ENCODE measurements at places on chromosomes 7 and 10. TPM values are rescaled to one million over a fixed set of nuclear protein-coding genes. Genes with fewer than 3 reads are reported as not detected.

The BTBD16 gene
- polyA plus RNA-seq, result 21.3 TPM

The AGAP9 gene
- polyA plus RNA-seq, result 26.0 TPM

The RPS24 gene
- 1,406 TPM for polyA plus RNA-seq

The EGFR gene
- 11.0 TPM for polyA plus RNA-seq

The TFR2 gene
- 1.1 TPM for polyA plus RNA-seq

The RNF148 gene
- 37.6 TPM for polyA plus RNA-seq

The FIS1 gene
- polyA plus RNA-seq, result 233 TPM

The POM121C gene
- polyA plus RNA-seq, result 36.5 TPM

The SEMA3E gene
- 0.36 TPM for polyA plus RNA-seq

DNA sequence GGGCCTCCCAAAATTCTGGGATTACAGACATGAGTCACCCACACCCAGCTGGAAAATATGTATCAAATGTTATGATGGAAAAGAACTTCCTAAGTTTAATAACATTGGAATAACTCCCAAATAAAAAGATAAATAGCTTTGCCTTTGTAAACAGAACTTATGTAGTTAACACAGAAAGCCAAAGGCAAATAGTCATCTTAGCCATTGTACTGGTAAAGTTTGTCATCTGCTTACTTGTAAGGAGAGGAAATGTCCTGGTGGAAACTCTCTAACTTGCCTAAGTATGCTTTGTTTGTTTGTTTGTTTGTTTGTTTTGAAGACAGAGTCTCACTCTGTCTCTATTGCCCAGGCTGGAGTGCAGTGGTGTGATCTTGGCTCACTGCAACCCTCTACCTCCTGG lies 23.8 kb upstream of the TPST1 start:
- no peak overlapping the region for H3K27ac ChIP-seq
- H3K36me3 ChIP-seq, result no peaks in the 10 kb centered on the region
- no peaks in the 10 kb centered on the region for H3K27me3 ChIP-seq
- no peak for DNase-seq
- H3K4me1 ChIP-seq, result no peaks in the 10 kb centered on the region

DNA sequence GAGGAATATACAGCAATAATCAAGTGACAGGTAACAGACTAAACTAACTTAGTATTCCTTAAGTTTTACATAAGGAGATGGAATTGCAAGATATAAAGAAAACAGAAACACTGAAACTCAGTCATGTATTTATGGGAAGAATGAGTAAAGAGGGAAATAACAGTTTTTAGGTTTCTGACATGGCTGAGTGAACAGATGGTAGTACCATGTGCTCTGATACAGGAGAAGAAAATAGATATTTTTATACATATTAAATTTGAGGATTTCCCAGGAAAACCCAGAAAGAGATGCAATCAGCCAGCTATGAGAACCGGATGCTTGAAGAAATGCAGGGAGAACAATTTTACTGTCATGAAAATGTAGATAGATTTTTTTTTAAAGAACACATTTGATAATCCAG lies 669.5 kb upstream of the GRM3 start:
- H3K4me3 ChIP-seq, result no peak overlapping the region
- H3K27ac ChIP-seq, result no peak overlapping the region
- no peaks in the 10 kb centered on the region for H3K36me3 ChIP-seq
- no peak for DNase-seq
- H3K4me1 ChIP-seq, result no peaks in the 10 kb centered on the region

- no peak for DNase-seq
- no peak overlapping the region for H3K27ac ChIP-seq
- no peak overlapping the region for H3K4me3 ChIP-seq
Measured at GRCh38 chr7:130386876-130387275, 6.6 kb downstream of the CPA1 start.

GRCh38 chr10:33808475-33808874 lies 474.0 kb upstream of the NRP1 start:
- DNase-seq, result no peak
- H3K27ac ChIP-seq, result no peak overlapping the region
- no peaks in the 10 kb centered on the region for H3K27me3 ChIP-seq
- H3K36me3 ChIP-seq, result no peaks in the 10 kb centered on the region

DNA sequence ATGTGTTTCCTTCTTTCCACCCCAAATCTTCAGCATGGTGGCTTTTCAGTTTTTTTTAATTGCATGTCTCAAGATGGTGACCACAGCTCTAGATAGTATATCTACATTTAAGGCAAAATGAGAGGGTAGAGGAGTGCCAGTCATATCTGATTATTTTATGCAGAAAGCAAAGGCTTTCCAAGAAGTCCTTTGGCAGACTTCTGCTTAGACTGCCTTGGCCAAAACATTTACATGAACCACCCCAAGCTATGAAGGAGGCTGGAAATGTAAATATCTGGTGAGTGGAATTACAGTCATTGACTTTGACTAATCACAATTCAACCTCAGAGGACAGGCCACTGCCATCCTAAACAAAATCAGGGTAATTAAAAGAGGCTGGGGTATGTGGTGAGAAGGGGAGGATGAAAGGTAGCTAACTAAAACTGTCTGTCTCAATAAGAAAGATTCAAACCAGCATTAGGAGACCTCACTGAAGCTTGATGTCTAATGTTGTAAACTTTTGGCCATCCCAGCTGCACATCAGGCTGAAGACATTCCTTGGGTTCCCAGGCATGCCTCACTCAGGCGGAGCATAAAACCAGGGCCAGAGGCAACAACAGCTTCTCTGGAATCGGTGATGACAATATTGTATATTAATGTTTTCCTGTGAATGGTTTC lies 53.4 kb downstream of the PPP1R3C start:
- no peak overlapping the region for H3K27ac ChIP-seq
- no peak for DNase-seq
- no peaks in the 10 kb centered on the region for H3K27me3 ChIP-seq

- no peak overlapping the region for H3K4me3 ChIP-seq
- peaks cover 5% of the 10 kb centered on the region for H3K4me1 ChIP-seq
- no peaks in the 10 kb centered on the region for H3K27me3 ChIP-seq
- no peak for DNase-seq
- no peaks in the 10 kb centered on the region for H3K36me3 ChIP-seq
Measured at GRCh38 chr7:44147026-44147991, 6.2 kb upstream of the MYL7 start.

GRCh38 chr7:28237363-28237762 lies 56.8 kb upstream of the JAZF1 start:
- H3K36me3 ChIP-seq, result no peaks in the 10 kb centered on the region
- H3K4me1 ChIP-seq, result no peaks in the 10 kb centered on the region
- no peaks in the 10 kb centered on the region for H3K27me3 ChIP-seq
- H3K4me3 ChIP-seq, result no peak overlapping the region
- no peak for DNase-seq

DNA sequence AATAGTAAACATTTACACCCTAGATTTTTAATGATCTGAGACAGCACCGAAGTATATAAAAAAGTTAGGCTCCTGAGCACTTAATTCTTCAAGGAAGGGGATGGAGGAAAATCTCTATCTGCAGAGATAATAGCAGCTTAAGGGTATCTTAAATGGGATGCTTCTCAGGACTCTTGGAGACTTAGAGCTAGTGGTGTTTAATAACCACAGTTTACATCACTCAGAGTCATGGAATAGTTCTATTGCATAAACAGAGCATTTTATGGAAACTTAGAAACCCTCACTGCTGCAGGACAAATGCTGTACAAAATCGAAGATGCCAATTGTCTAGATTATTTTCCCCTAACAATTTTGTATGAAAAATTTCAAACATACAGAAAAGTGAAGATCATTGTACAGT lies 398.9 kb upstream of the GALNT17 start:
- no peak overlapping the region for H3K27ac ChIP-seq
- no peaks in the 10 kb centered on the region for H3K36me3 ChIP-seq
- no peaks in the 10 kb centered on the region for H3K4me1 ChIP-seq
- DNase-seq, result no peak

DNA sequence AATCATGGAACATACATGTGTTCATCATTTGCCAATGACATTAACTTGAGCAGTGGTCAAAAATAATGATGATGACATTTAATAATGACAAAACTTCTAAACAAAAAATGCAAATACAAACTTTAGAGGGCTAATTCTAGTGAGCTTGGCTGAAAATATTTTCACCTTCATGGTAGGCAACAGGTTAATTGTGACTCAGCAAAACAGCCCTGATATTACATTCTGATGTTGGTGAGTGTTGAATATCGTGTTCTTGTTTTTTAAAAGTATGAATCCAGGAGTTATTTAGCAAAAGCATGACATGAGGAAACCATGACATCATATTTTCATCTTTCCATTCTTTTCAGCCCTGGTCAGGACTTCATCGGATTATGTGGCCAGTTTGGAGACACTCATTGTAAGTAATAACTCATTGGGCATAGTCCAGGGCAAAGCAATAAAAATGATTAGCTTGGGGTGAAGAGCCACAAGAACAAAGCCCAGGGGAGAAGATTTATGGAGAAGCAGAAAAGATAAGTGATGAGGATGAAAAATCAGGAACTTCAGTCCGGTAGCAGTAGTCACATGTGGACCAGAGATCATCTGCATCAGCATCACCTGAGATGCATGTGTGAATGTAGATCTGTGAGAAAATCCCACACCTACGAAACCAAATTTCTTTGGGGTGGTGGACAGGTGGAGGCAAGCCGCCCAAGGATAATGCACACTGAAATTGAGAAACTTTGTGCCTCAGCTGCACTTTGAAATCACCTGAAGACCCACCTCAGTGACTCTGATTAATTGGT lies 46.8 kb upstream of the PRKAR2B start:
- no peaks in the 10 kb centered on the region for H3K27me3 ChIP-seq
- no peaks in the 10 kb centered on the region for H3K36me3 ChIP-seq
- H3K4me3 ChIP-seq, result no peak overlapping the region
- no peak overlapping the region for H3K27ac ChIP-seq
- no peaks in the 10 kb centered on the region for H3K4me1 ChIP-seq
- no peak for DNase-seq

DNA sequence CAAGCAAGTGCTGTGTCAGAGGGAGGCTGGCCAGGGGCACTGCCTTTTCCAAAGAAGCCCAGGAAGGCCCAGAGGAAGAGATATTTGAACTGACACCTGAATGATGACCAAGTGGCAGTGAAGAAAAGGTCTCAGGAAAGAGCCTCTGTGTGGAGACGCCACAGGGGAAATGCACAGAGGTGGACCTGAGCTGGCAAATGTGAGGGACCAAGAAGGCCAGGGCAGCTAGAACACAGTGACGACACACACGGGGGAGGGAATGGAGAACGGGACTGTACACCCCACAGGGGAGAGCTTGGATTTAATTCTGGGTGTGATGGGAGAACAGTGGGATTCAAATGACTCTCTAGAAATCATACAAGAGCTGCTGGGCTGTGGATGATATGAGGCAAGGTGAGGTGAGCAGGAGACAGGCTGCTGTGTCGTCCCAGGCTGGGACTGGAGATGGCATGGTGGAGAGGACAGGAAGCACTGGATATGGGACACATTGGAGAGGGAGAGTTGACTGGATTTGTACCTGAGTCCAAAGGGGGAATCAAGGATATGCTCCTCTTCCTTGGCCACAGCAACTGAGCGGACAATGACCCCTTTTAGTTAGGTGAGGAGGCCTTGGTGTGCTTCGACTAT lies 84.2 kb upstream of the DDC start:
- no peak overlapping the region for H3K27ac ChIP-seq
- no peaks in the 10 kb centered on the region for H3K27me3 ChIP-seq
- DNase-seq, result no peak
- peaks cover 12% of the 10 kb centered on the region for H3K4me1 ChIP-seq
- no peak overlapping the region for H3K4me3 ChIP-seq

DNA sequence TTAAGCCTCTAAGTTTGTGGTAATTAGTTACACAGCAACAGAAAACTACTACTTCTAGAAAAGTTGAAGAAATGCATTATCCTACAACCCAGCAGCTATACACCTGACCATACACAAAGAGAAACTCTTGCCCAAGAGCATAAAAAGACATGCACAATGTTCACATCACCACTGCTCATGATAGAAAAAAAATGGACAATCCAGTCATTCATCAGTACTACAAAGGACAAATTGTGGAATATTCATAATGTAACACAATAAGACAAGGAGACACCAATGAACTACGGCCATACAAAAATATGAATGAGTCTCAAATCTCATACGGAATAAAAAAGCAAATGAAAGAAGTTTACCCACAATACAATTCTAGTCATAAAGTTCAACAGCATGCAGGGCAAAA lies 87.4 kb downstream of the ZFAND4 start:
- H3K27me3 ChIP-seq, result no peaks in the 10 kb centered on the region
- no peaks in the 10 kb centered on the region for H3K36me3 ChIP-seq

DNA sequence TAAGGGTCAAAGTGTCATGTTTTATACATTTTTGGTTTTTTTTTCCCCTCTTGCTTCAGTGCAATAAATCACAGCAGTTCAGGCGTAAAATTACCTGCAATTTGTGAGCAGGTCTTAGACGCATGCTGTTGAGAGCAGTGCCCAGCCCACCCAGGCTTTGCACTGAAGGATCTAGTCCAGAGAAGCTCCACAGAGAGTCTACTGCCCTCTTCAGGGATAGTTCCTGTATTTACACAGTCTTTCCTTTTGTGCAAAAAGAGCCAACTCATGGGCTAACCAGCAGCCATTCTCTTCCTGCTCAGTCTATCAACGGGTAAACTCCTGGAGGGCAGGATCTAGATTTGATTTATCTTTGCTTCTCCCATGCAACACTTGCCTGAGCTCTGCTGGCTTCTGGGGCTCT lies 82.2 kb upstream of the NAMPT start:
- no peak for DNase-seq
- H3K4me3 ChIP-seq, result no peak overlapping the region
- H3K36me3 ChIP-seq, result no peaks in the 10 kb centered on the region
- no peaks in the 10 kb centered on the region for H3K4me1 ChIP-seq
- H3K27me3 ChIP-seq, result no peaks in the 10 kb centered on the region

DNA sequence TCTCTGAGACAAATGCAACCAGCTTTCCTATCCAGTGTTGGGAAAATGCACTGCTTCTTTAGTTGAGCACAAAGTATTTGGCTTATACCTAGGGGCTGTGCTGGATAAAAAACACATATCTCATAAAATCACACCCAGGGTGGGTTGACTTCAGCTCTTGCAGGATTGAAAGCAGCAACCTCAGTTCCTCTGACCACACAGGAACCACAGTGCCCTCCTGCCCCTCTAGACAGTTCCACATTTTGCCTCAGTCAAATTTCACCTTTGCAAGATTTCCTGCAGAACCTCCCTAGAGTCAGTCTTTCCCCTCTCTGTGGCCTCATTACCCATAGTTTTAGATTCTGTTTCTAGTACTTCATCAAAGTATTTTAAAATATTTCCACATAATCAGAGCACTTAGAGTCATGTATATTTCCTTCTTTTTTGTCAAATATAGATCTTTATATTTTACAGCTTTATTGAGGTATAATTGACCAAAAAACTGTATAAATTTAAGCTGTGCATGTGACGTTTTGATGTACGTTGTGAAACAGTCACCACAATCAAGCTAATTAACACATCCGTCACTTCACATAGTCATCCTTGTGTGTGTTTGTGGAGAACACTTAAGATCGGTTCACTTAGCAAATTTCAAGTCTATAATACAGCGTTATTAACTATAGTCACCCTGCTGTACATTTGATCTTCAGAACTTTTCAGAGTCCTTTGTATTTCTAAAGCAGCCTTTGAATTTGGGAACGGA lies 37.0 kb upstream of the EGR2 start:
- no peaks in the 10 kb centered on the region for H3K27me3 ChIP-seq
- DNase-seq, result no peak
- H3K4me1 ChIP-seq, result no peaks in the 10 kb centered on the region
- H3K36me3 ChIP-seq, result no peaks in the 10 kb centered on the region
- H3K4me3 ChIP-seq, result no peak overlapping the region

All from testis (tissue), 5 donors.